ENCODE measurements at places on chromosomes 3 and 15.

DNA sequence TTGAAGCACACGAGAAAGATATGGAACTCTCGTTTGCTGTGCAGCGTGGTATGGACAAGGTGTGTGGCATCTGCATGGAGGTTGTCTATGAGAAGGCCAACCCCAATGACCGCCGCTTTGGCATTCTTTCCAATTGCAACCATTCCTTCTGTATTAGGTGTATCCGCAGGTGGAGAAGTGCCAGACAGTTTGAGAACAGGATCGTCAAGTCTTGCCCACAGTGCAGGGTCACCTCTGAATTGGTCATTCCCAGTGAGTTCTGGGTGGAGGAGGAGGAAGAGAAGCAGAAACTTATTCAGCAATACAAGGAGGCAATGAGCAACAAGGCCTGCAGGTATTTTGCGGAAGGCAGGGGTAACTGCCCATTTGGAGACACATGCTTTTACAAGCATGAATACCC, 1.2 kb downstream of the MKRN3 start:
- DNase-seq = no peak

GRCh38 chr15:44328135-44328534, 39.6 kb downstream of the GOLM2 start:
- no peak for DNase-seq

GRCh38 chr3:178152031-178152806, 384.0 kb upstream of the KCNMB2 start:
- DNase-seq = no peak

DNA sequence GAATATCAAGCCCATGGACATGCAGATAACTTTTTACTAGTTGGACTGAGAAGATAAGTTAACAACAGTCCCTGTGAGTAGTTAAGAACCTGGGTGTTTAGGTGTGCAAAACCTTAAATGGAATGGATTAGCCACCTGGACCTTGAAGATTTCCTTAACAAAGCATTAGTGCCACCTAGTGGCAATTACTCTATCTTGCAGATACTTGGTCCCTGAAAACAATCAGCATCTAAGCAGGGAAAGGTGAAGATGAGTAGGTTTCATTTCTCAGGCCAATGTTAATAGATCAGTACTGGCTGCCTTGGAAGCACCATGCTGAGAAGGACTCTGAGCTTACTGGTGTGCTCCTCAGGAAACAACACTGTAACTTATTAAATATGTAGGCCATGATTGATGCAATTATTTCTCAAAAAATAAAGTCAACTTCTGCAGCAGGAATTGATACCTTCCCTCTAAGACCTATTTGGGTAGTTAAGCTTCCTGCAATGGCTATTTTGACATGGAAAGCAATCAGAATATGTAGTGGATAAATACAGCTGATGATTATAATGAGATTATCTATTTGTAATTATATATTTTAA, 329.4 kb downstream of the TBC1D5 start:
- DNase-seq = no peak

DNA sequence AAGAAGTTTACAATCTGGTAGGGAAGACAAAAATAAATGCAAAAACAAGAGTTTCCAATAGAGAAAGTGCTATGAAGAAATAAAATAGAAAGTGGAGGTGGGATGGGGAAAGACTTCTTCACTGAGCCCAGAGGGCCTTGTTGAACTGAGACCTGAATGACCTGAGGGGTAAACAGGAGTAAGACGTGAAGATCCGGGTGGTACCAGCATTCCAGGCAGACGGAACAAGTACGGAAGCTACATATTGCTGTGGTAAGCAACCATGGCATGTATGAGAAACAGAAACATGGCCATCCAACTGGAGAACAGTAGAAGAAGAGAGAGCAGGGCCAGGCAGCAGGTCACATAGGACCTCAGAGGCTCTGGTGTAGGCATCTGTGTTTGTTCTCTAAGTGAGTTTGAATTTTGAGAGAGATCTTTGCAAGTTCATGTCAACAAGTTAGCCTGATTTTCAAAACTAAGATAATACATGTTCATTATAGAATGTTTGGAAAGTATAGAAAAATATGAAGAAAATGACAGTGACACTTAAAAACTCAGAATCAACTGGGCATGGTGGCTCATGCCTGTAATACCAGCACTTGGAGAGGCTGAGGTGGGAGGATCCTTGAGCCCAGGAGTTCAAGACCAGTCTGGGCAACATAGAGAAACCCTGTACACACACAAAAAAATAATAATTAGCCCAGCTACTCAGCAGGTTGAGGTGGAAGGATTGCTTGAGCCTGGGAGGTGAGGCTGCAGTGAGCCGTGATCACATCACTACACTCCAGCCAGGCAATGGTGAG, 64.3 kb downstream of the SLC49A4 start:
- no peak for DNase-seq

DNA sequence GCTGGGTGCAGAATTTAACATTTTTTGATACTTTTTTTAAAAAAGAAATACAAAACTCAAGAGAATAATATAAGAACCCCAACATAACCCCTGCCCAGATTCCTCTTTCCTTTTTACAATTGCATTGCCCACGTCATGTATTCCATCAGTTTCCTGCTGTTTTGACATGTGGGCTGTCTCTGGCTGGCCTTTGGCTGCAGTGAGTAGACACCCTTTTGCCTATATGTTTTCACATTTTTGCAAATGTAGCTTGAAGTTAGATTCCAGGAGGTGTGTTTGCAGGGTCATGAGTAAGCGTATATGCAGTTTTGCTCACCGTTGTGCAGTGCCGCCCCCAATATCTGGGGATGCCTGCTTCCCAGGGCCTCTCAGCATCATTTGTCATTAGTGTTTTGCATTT, 28.0 kb upstream of the ATP10A start:
- DNase-seq = no peak

DNA sequence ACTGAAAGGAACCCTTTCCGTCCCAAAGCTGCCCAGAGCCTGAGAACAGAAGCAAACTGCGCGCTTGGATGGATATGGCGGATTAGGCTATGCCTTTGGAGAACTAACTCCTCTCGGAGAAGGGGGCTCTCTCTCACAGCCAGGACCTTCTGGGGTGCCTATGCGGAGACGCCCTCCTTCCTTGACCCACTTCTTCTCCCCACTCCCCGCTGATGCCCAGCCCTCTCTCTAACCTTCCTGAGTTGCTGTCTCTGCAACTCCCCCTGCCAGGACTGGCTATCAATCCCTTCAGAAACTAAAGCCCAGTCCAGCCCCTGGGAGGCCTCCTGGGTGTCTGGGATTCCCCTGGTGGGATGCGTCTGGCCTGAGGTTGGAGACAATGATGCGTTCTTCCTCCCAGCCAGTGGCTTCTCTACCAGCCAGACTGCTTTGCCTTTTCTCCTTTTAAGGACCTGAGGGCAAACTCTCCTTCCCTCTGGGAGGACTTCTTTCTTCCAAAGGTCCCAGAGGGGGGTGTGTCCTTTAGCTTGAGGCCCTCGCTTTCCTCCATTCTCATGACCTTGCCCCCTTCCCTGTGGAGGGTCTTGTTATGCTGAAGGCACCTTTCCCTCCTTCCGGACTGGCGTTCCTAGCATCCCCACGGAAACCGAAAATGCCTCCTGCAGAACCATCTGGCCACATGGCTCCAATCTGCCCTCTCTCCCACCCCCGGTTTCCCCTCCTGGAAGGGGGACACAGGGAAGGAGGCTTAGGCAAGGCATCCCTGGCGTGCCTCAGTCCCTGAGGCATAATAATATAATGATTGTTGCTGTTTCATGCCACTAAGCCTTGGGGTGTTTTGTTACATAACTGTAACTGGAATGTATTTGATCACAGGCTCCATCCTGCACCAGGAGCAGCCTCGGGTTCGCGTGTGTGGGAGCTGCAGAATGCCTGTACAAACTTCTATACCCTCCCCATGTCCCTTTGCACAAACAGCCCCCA, 63.4 kb upstream of the C15orf39 start:
- DNase-seq = no peak

GRCh38 chr15:85485956-85486567, 105.7 kb downstream of the AKAP13 start:
- peak; percentile 77 for DNase-seq

- DNase-seq = no peak
Observed at GRCh38 chr3:25151281-25151902, 276.7 kb upstream of the RARB start.

- DNase-seq = no peak
Observed at GRCh38 chr3:53229171-53229570, 26.7 kb downstream of the TKT start.

GRCh38 chr3:187807086-187807862, 62.0 kb upstream of the BCL6 start:
- no peak for DNase-seq

- DNase-seq = no peak
Observed at GRCh38 chr3:74491874-74492273, 122.6 kb downstream of the CNTN3 start.

DNA sequence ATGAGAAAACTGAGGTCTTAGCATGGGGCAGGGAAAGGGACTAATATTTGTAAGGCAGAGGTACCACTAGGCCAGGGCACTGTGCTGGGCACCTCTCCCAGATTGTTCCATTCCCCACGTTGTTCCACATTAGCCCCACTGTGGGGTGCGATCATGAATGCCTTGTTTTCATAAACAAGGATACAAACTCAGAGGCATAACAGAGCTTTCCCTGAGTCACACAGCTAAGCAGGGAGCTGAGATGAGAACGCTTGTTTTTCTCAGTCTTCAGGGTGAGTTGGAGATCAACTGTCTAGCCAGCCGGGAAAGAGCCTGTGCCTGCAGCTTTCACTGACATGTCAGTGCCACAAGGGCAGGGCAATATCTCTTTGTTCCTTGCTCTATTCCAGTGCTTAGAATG, 47.9 kb upstream of the ITGA11 start:
- DNase-seq = no peak

- DNase-seq = no peak
Observed at GRCh38 chr15:24039683-24040082, 352.6 kb upstream of the NDN start.

DNA sequence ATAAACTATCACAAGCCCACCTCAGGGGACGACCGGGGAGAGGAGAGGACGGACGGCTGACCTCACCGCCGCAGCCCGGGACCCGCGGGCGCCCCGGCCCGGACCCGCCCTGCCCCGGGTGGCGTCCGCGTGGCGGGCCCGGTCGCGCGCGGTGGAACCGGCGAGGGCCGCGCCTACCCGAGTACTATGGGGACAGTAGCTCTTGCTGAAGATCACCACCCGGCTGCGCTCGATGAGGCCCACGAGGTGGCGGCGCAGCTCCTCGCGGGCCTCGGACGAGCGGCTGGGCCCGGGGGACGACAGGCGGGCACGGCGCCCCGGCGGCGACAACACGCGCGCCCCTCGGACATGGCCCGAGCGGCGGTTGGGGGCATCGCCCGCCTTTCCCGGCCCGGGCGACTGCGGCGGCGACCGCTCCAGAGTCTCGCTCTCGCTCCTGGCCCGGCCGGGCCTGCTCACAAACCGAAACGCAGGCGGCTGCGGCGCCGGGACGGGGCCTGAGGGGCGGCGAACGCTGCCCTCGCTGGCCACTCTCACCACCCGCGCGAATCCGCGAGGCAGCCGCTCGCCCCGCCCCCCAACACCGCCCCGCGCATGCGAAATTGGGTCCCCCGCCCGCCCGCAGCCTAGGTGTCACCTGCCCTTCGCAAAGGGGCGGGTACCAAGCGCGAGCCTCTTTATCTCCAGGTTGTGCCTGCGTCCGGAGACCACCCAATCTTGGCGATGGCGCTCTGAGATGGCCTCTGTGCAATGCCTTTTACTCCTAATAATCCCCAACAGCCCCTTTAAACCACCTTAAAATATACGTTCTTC, at the start of gene TXNRD3:
TXNRD3 (minus strand) TSS at position 554 of the 813 bp plus-strand sequence.
- peak; percentile 81 for DNase-seq

DNA sequence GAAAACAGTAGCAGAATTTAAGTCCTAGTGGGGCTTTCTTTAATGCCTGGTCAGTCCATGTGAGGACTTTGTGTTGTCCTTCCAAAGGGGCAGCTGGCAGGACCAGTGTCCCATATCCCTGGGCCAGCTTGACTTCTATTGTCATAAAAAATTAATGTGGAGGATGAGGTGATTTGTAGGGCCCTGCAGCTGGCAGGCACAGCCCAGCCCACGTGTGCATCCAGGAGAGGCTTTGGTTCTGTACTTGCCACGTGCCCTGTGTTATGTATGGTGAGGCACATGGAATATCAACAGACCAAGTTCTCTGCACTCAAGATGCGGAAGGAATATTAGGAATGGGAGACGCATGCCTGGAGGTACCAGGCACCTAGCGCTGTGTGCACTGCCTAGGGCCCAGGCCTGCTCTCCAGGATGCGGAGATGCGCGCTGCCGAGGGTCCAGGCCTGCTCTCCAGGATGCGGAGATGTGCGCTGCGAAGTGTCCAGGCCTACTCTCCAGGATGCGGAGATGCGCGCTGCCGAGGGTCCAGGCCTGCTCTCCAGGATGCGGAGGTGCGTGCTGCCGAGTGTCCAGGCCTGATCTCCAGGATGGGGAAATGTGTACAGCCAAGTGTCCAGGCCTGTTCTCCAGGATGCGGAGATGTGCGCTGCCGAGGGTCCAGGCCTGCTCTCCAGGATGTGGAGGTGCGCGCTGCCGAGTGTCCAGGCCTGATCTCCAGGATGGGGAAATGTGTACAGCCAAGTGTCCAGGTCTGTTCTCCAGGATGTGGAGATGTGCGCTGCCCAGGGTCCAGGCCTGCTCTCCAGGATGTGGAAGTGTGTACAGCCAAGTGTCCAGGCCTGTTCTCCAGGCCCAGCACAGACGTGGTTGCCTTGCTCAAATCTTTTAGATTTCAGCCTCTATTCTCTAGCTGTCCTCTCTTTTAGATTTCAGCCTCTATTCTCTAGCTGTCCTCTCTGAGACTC, 183.3 kb upstream of the ROPN1 start:
- DNase-seq = no peak

GRCh38 chr3:59542276-59542675, 492.5 kb upstream of the CFAP20DC start:
- no peak for DNase-seq

GRCh38 chr3:55484801-55485791, 2.0 kb downstream of the WNT5A start:
- DNase-seq = peak; percentile 54

DNA sequence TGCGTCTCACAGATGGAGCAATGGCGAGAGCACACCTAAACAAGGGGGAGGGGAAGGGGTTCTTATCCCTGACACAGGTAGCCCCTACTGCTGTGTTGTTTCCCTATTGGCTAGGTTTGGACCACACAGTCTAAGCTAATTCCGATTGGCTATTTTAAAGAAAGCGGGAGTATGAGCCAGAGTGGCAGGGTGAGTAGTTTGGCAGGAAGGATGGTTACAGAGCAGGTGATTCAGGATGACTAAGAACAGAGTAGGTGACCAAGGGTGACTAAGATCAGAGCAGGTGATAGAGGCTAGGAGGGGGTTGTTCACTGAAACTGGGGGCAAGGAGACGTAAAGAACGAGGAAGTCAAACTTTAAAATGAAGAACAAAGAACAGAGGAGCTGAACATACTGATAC, 511.8 kb downstream of the EDEM1 start:
- no peak for DNase-seq

DNA sequence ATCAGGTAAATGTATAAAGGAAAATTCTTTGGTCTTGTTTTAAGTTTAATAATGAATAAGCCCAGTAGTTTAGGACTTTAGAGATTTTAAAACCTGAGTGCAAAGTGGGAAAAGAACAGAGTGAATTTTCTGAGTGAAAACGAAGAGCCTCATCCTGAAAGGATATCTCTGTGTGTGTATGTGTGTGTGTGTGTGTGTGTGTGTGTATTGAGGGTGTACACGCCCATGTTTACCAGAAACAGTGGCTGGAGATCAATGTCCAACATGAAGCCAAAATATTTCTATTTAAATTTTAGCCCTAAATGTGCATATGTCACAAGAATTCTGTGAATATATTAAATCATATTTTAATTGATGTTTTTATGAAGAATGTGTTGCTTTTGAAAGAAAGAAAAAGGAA, 549.9 kb downstream of the CADM2 start:
- DNase-seq = no peak
